ENCODE measurements at places on chromosomes 1 and 21.

GRCh38 chr1:228063251-228064191, 19.0 kb upstream of the ARF1 start:
- no peak for DNase-seq

DNA sequence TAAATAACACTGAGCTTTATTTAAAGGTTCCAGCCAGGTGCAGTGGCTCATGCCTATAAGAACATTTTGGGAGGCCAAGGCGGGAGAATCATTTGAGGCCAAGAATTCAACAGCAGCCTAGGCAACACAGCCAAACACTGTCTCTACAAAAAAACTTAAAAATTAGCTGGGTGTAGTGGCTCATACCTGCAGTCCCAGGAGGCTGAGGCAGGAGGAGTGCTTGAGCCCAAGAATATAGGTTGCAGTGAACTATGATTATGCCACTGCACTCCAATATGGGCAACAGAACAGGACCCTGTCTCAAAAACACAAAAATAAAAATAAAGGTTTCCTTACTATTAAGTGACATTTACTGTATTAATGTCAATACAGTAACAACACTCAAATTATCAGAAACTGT, 2.1 kb downstream of the TAF12 start:
- DNase-seq: no peak

DNA sequence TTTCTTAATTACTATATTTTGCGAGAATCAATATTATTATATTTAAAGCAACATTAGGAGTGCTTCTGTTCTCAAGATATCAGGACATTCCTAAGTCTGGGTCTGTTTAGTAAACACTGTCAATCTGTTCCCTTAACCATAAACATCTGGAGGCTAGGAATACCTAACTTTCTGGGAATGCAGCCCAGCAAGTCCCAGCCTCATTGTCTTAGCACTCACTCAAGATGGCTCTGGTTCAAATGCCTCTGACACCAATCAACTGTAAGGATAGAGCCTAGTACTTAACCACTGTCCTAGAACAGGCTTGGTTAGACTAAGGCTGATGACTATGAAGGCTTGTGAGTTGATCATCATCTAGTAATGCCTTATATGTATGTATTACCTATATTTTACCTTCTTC, 61.5 kb downstream of the TNN start:
- no peak for DNase-seq

DNA sequence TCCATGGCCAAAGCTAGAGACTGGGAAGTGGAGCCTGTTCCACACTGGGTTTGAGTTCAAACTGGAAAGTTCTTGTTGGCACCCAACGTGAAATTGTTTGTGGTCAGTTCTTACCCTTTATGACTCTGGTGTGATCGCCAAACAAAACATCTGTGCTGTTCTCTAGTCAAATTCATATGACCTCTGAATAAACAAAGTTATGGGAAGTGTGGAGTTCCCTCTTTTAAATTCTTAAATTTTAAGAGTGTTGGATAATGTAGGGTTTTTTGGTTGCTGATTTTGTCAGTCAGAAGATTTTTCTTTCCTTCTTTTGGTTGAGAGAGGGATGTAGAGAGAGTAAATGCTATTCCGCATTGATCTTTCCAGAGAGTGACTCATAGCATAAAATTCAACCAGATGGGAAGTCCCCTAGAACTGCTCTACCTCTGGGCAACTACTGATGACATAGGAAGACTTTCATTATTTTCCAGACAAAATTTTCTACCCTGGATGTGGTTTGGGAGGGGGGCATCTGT, 36.4 kb downstream of the CHML start:
- DNase-seq: no peak

DNA sequence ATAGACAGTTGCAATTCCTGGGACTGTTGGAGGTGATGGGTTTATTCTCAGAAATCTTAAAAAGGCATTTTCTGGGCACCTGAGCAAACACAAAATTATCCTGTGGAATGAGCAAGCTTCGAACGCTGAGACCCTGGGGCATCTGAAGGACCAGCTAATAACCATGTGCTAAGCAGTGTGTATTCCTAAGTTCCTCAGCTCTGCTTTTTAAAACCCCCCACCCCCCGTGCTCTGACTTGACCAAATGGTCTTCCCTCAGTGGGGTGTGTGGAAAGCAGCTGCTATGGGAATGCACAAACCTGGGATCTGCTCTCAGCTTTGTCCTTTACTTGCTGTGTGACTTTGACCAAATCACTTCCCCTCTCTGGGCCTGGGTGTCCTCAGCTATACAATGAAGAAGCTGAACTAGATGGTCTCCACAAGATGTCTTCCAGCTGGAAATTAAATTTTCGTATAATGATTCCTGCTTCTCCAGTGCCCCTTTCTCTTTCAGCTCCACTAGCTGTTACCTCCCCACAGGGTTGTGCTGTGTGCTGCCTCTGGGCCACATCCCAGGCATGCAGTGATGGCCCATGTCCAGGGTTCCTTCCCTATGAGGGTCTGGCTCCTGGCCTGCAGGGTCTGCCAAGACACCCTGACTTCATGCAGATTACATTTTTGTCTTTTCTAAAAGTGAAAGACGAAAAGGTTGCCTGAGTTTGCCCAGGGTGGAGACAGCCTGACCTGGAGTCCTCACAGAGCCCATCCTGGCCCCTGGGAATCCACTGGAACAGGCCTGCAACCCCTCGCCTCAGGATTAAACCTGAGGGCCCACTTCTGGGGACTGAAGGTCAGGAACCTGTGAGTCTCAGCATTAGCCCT, 14.9 kb upstream of the CD247 start:
- no peak for DNase-seq

- DNase-seq: no peak
Observed at GRCh38 chr1:200211157-200211556, 183.6 kb downstream of the NR5A2 start.

- DNase-seq: no peak
Observed at GRCh38 chr1:186188004-186188539, 187.0 kb downstream of the TPR start.

- no peak for DNase-seq
Observed at GRCh38 chr1:29389533-29390041, 153.3 kb downstream of the PTPRU start.

- no peak for DNase-seq
Observed at GRCh38 chr1:42962641-42963377, 4.1 kb upstream of the SLC2A1 start.

GRCh38 chr1:7810395-7810794, 26.3 kb downstream of the PER3 start:
- no peak for DNase-seq

- DNase-seq: no peak
Observed at GRCh38 chr1:97108179-97108578, 386.6 kb downstream of the PTBP2 start.

DNA sequence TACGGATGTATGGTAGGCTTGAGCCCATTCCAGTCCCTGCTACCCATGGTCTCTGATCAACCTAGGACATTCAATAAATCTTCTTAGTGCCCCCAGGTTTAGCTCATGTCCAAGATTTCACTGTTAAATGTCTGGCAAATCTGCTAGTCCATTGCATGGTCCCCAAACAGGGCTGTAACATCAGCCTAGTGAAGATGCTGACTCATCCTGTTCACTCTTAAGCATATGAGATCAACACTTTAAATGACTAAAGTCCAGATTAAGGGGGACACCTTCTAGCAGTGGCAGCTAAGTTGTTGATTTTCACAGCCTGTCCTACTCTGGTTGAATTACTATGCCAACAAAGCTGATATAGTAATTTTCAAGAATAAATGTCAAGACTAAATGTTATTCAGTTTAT, 46.5 kb upstream of the NUF2 start:
- DNase-seq: no peak

- no peak for DNase-seq
Observed at GRCh38 chr1:152035539-152036266, 1.1 kb downstream of the S100A11 start.

- DNase-seq: no peak
Observed at GRCh38 chr1:112522621-112523020, 13.9 kb downstream of the WNT2B start.

- DNase-seq: no peak
Observed at GRCh38 chr1:103194060-103194459, 85.7 kb upstream of the COL11A1 start.

DNA sequence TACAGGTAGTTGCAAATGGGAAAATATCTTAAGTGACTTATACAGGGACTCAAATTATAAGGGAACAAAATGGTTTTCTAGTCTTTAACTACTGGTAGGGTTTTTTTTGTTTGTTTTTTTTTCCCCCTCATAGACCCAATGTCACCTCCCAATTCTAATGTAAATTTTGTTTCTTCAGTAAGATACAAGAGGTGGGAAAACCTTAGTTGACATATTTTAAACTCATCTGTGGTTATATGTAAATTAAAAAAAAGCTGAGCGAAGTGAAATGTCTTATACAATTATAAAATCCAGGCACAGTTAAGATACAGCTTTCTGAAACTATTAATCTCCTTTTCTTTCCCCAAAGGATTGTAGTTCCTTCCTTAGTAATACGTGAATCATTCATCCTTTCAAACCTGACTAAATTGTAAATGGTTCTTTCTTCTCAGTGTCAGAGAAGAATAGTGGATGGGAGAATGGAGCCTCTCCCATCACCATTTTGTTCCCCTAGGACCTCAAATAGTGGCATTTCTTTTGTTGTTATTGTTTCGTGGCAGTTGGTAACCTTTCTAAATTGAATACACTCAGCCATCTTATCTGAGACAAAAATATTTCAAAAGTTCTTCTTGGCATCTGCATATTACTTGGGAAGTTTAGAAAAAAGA, 11.2 kb downstream of the TSEN15 start:
- DNase-seq: no peak
